ENCODE measurements at places on chromosomes 1 and 21. TPM values are rescaled to one million over a fixed set of nuclear protein-coding genes. Genes with fewer than 3 reads are reported as not detected.
A peak's percentile ranks its signal among the peaks of the same experiment; 100 is the strongest.

- no peak overlapping the region for H3K4me3 ChIP-seq
- H3K27ac ChIP-seq = no peak overlapping the region
- H3K27me3 ChIP-seq = no peaks in the 10 kb centered on the region
- DNase-seq = no peak
- no peaks in the 10 kb centered on the region for H3K36me3 ChIP-seq
These were observed 17.4 kb downstream of the DEPDC1 start for GRCh38 chr1:68479501-68479900.

DNA sequence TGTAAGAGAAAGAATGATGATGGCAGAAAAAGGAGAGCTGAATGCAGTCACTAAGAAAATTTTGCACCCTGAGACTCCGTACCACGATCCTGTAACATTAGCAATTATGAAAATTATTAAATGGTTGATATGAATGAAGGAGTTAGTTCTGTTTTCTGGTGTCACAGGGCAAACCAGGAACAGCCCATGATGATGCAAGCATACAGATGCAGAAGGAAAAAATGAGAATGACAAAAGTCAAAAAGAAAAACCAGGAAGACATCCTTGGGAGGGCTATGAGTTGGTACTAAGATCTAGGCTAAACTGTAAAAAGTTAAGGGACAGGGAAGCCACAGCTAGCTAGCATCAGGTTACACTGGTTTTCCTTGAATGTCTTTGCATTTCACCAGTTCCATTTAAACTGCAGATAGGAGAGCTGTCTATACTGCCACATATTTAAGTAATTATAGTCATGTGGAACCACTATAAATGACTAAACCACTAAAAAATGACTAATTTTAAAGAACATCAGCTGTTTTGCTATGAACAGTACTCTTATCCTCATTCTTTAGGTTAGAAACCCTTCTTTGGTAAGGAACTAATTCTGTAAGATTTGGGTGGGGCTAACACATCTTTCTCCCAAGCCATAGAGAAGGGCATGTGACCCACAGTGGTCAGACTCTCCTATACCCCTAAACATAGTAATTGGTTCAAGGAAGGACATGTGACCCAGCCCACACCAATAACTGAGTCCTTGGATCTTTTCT, 11.4 kb downstream of the DOCK7 start:
- no peak overlapping the region for H3K4me3 ChIP-seq
- H3K27me3 ChIP-seq = no peaks in the 10 kb centered on the region
- no peak for DNase-seq
- peaks cover 6% of the 10 kb centered on the region for H3K4me1 ChIP-seq
- no peak overlapping the region for H3K27ac ChIP-seq

SH3BGR gene
- total RNA-seq = 4.1 TPM

- H3K27ac ChIP-seq = no peak overlapping the region
- H3K36me3 ChIP-seq = peaks cover 55% of the 10 kb centered on the region
- no peak for DNase-seq
- no peaks in the 10 kb centered on the region for H3K27me3 ChIP-seq
- no peak overlapping the region for H3K4me3 ChIP-seq
- H3K4me1 ChIP-seq = no peaks in the 10 kb centered on the region
These were observed 90.9 kb downstream of the KIRREL1 start for GRCh38 chr1:158084336-158084735.

CD84 gene
- 24.1 TPM for total RNA-seq

LORICRIN gene
- not detected for total RNA-seq

PTCH2 gene
- total RNA-seq = 1.0 TPM

- peaks cover 51% of the 10 kb centered on the region for H3K4me1 ChIP-seq
- peaks cover 12% of the 10 kb centered on the region for H3K36me3 ChIP-seq
- no peaks in the 10 kb centered on the region for H3K27me3 ChIP-seq
These were observed 32.9 kb downstream of the DUSP10 start for GRCh38 chr1:221708987-221709386.

EXTL1 gene
- total RNA-seq = 0.24 TPM

DNA sequence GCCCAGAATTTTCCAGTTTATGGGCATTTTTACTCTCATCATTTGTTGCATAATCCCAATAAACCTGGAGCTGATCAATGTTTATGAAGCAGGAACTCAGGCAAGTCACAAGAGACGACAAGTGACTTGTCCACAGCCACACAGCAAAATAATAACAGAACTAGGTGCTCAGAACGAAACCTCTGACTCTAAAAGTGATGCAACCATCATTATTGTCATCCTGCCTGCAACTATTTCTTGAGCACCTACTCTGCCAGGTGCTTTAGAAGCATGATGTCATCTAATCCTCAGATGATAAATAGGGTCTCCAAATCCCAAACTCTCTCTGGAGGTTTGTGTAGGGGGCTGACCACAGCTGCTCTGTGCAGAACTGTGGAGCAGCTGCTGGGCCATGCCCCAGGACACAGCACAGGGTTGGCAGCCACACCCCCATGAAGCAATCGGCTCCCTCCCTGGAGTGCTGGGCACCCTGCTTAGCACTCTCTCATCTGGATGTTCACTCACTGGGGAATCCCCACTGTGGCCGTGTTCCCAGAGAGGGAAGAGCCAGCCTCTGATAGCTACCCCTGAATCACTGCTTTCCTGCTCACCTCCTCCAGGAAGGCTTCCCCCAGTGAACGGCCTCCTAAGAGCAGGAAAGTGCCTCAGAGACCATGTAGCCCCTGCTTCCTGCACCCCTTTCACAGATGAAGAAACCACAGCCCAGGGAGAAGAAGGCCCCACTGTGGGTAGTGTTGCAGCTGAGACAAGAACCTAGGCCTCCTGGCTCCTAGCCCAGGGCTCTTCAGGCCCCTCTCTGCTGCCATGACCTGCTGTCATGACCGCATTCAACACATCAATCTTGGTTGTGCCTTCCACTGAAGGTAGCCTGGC, 2.1 kb downstream of the TTC22 start:
- H3K4me3 ChIP-seq = no peak overlapping the region
- peak overlapping the region; percentile 4 for H3K27ac ChIP-seq
- no peaks in the 10 kb centered on the region for H3K36me3 ChIP-seq
- no peak for DNase-seq

- H3K4me1 ChIP-seq = peaks cover 22% of the 10 kb centered on the region
- no peak overlapping the region for H3K4me3 ChIP-seq
- peaks cover 35% of the 10 kb centered on the region for H3K27me3 ChIP-seq
- no peak for DNase-seq
- H3K27ac ChIP-seq = no peak overlapping the region
These were observed 2.8 kb downstream of the COL18A1 start for GRCh38 chr21:45407629-45408247.

ASCL5 gene
- not detected for total RNA-seq

CCDC30 gene
- total RNA-seq = 10.2 TPM

- H3K4me1 ChIP-seq = peaks cover 44% of the 10 kb centered on the region
- no peak for DNase-seq
- H3K27me3 ChIP-seq = no peaks in the 10 kb centered on the region
- H3K36me3 ChIP-seq = peaks cover 31% of the 10 kb centered on the region
- H3K27ac ChIP-seq = no peak overlapping the region
These were observed 10.9 kb downstream of the MORC3 start for GRCh38 chr21:36330904-36331303.

SLFNL1 gene
- total RNA-seq = 4.8 TPM

DNA sequence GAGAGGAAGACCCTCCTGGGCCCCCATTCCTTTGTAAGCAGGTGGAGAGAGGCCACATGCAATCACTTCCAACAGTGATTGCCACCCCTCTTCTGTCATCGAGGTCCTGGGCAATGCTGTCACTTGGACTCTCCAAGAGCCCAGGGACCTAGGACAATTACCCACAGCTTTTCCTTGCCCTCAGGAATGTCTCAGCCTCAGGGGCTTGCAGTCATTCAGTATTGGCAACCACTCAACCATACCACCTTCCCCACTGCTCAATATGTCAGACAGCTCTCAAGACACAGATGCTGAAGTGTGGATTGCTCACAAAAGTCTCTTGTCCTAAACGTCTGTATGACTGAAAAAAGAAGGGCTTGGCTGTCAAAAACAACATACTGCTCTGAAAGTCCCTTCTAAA, 87.8 kb downstream of the PTPN14 start:
- H3K36me3 ChIP-seq = no peaks in the 10 kb centered on the region
- H3K4me1 ChIP-seq = no peaks in the 10 kb centered on the region
- no peak for DNase-seq
- H3K4me3 ChIP-seq = no peak overlapping the region
- no peak overlapping the region for H3K27ac ChIP-seq

- peaks cover 6% of the 10 kb centered on the region for H3K4me1 ChIP-seq
- no peak overlapping the region for H3K27ac ChIP-seq
- no peaks in the 10 kb centered on the region for H3K36me3 ChIP-seq
- DNase-seq = no peak
- no peak overlapping the region for H3K4me3 ChIP-seq
These were observed 36.1 kb downstream of the DEGS1 start for GRCh38 chr1:224219011-224219611.

DNA sequence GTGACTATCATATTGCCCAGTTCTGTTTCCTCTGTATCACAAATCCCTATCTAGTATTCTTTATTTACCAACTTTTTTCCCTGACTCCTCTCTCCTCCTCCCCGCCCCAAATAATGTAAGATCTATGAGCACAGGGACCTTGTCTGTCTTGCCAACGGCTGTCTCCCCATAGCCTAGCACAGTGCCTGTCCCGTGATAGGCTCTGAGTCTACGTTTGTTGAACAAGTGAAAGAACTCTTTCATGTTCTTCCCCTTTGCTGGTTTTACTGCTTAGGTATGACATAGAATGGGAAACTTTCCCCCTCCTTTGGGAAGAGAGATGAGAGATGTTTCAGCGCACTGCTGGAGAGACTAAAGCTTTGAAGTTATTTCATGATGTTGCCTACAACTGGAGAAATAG, 367.0 kb downstream of the PRDM2 start:
- no peak overlapping the region for H3K27ac ChIP-seq
- H3K4me1 ChIP-seq = no peaks in the 10 kb centered on the region
- H3K27me3 ChIP-seq = no peaks in the 10 kb centered on the region
- DNase-seq = no peak
- no peak overlapping the region for H3K4me3 ChIP-seq

GIPC2 gene
- 2.9 TPM for total RNA-seq

MIA3 gene
- 66.0 TPM for total RNA-seq

DNA sequence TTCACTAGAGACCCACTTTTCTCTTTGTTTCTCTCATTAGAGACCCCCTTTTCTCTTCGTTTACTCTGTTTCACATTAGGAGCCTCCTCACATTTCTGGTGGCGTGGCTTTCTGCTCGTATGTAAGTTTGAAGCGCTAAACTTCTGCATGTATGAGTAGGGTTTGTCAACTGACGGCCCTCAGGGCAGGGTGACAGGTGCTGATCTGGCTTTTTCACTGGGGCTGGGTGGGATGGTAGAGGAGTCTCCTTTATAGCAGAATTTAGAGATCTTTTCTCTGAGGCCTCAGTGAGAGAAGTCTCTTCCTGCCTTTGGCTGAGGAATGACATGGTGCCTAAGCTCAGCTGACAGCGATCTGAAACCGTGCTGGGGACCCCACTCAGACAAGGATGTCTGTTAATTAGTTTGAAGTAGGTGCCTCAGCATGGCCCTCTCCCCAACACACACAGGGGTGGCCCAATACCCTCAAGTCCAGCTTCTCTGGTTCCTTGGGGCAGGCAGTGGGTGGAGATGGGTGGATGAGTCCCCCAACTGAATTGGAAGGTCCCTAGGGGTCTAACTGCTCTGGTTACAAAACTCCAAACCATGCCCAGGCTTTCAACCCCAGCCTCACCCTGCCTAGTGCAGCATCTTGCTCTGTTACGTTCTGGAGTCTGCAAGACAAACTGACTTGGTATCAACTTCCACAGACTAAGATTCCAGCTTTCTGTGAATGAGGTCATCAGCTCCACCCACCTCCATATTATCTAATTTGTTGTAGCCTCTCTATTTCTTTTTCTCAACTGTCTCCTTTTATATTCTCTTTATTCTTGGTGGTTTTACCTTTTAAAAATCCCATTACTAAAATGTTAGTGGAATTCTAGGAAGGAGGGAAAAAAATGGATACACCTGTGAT, 3.2 kb downstream of the SLC1A7 start:
- H3K36me3 ChIP-seq = no peaks in the 10 kb centered on the region
- DNase-seq = no peak
- H3K27me3 ChIP-seq = no peaks in the 10 kb centered on the region
- H3K4me3 ChIP-seq = no peak overlapping the region
- H3K27ac ChIP-seq = peak overlapping the region; percentile 31
- H3K4me1 ChIP-seq = peaks cover 13% of the 10 kb centered on the region

DNA sequence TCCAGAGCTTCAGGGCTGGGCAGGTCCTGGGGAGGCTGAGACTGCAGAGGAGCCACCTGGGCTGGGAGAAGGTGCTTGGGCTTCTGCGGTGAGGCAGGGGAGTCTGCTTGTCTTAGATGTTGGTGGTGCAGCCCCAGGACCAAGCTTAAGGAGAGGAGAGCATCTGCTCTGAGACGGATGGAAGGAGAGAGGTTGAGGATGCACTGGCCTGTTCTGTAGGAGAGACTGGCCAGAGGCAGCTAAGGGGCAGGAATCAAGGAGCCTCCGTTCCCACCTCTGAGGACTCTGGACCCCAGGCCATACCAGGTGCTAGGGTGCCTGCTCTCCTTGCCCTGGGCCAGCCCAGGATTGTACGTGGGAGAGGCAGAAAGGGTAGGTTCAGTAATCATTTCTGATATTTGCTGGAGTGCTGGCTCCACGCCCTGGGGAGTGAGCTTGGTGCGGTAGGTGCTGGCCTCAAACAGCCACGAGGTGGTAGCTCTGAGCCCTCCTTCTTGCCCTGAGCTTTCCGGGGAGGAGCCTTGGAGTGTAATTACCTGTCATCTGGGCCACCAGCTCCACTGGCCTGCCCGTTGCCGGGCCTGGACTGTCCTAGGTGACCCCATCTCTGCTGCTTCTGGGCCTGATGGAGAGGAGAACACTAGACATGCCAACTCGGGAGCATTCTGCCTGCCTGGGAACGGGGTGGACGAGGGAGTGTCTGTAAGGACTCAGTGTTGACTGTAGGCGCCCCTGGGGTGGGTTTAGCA, 9.3 kb downstream of the MYBPH start:
- H3K4me1 ChIP-seq = no peaks in the 10 kb centered on the region
- no peak overlapping the region for H3K27ac ChIP-seq
- no peaks in the 10 kb centered on the region for H3K36me3 ChIP-seq
- no peak overlapping the region for H3K4me3 ChIP-seq

DNA sequence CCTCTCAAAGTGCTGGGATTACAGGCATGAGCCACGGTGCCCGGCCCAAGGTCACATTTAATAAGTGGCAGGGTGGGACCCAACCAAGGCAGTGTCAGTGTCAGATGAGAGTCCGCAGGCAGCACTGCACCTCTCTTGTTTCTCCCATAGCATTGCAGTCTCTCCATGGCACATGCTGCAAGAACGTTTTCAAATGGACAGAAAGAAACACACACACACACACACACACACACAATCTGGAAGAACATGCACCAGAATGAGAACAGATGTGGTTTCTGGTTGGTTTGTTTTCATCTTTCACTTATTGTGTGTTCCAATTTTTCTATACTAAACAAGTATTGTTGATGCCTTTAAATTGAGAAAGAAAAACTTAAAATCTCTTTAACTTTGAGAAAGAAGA, 126.5 kb downstream of the SYF2 start:
- peaks cover 25% of the 10 kb centered on the region for H3K27me3 ChIP-seq
- H3K36me3 ChIP-seq = no peaks in the 10 kb centered on the region
- DNase-seq = no peak

- no peaks in the 10 kb centered on the region for H3K36me3 ChIP-seq
- no peak for DNase-seq
- peak overlapping the region; percentile 88 for H3K27ac ChIP-seq
- no peaks in the 10 kb centered on the region for H3K27me3 ChIP-seq
These were observed 18.3 kb upstream of the HJV start for GRCh38 chr1:146039844-146040194.

- H3K27ac ChIP-seq = no peak overlapping the region
- no peak for DNase-seq
- no peaks in the 10 kb centered on the region for H3K27me3 ChIP-seq
- peaks cover 49% of the 10 kb centered on the region for H3K4me1 ChIP-seq
These were observed 4.1 kb downstream of the C1orf21 start for GRCh38 chr1:184390889-184391288.

- H3K4me3 ChIP-seq = no peak overlapping the region
- no peaks in the 10 kb centered on the region for H3K27me3 ChIP-seq
- no peak overlapping the region for H3K27ac ChIP-seq
- H3K36me3 ChIP-seq = no peaks in the 10 kb centered on the region
- no peaks in the 10 kb centered on the region for H3K4me1 ChIP-seq
These were observed 45.3 kb upstream of the ITPKB start for GRCh38 chr1:226784081-226785049.

All from lower lobe of right lung (tissue), 2 donors.